ENCODE measurements at places on chromosomes 11 and 22.

DNA sequence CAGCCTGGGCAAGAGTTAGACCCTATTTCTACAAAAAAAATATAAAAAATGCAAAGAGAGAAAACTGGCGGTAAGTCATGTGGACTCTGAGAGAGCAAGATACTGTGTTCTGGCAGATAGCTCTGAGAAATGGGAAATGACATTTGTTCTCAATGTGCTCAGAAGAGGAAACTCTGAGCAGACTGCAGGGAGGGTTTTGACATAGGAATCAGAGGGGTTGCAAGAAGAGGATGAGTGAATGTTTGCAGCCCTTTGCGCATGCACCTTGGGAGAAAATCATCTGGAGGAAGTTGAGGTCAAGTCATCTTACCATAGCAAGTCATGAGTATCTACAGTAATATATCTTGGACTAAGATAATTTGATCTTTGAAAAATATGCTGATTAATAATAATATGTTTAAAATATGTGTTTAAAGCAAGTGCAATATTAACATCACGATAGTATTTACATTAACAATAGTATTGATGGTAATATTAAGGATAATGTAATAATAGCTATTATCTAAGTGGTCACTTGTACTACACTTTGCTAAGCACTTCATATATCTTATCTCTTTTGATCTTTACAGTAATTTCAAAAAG, 2.6 kb downstream of the ACER3 start:
- no peak overlapping the region for H3K27ac ChIP-seq
- peaks cover 16% of the 10 kb centered on the region for H3K36me3 ChIP-seq
- H3K27me3 ChIP-seq = no peaks in the 10 kb centered on the region
- no peak for DNase-seq

DNA sequence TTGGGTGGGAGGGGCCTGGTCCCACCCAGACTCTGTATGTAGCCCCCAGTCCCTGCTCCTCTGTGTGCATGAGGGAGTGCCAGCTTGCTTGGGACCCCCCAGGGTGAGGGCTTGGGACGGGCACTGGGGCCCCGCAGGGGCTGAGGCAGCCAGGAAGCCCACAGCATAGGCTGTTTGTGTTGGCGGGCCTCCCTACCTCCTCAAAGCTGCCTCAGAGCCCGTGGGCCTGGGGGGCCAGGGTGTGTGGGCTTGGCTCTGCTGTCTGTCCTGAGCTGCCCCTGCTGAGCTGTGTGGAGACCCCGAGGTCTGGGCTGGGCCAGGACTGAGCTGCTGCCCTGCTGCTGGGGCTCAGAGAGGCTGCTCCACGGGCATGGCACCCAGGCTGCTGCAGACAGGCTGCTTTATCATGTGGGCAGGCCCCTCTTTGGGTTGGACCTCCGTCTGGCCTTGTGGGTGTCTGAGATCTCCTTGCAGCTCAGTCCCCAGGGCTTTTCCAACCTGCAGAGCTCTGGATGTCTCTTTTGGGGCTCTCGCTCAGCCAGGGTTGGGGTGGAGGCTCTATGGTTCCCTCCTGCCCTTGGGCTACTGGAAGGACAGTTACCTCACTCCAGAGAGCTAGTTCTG, 3.3 kb downstream of the TSPAN4 start:
- H3K4me1 ChIP-seq = peaks cover 11% of the 10 kb centered on the region
- H3K27me3 ChIP-seq = peaks cover 6% of the 10 kb centered on the region
- no peak for DNase-seq
- H3K4me3 ChIP-seq = no peak overlapping the region

- H3K27me3 ChIP-seq = peaks cover 13% of the 10 kb centered on the region
- H3K4me1 ChIP-seq = no peaks in the 10 kb centered on the region
- no peak for DNase-seq
- no peak overlapping the region for H3K4me3 ChIP-seq
- H3K36me3 ChIP-seq = no peaks in the 10 kb centered on the region
These were observed 74.2 kb upstream of the MS4A8 start for GRCh38 chr11:60625262-60625661.

DNA sequence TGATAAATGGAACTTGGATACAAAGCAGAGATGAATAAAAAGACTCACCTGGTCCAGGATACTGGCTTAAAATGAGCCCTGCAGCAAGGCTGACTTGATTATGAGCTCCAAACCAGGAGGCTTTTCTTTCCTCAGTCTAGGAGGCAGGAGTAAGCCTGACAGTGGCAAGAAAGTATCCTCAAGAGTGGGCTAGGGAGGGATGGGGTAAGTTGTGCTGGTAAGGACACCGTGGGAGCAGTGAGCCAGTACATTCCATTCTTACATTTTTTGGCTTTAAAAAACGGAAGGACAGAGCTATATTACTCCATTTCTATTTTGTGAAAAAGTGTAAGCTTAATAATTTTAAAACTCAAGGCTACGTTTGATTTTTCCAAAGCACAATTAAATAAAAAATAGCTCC, 187.1 kb upstream of the DDI1 start:
- no peak for DNase-seq
- no peaks in the 10 kb centered on the region for H3K4me1 ChIP-seq
- H3K27ac ChIP-seq = no peak overlapping the region
- no peaks in the 10 kb centered on the region for H3K27me3 ChIP-seq

- no peak overlapping the region for H3K4me3 ChIP-seq
- no peaks in the 10 kb centered on the region for H3K27me3 ChIP-seq
- H3K36me3 ChIP-seq = peaks cover 1% of the 10 kb centered on the region
- no peaks in the 10 kb centered on the region for H3K4me1 ChIP-seq
These were observed 177.3 kb downstream of the KIRREL3 start for GRCh38 chr11:126823274-126823673.

DNA sequence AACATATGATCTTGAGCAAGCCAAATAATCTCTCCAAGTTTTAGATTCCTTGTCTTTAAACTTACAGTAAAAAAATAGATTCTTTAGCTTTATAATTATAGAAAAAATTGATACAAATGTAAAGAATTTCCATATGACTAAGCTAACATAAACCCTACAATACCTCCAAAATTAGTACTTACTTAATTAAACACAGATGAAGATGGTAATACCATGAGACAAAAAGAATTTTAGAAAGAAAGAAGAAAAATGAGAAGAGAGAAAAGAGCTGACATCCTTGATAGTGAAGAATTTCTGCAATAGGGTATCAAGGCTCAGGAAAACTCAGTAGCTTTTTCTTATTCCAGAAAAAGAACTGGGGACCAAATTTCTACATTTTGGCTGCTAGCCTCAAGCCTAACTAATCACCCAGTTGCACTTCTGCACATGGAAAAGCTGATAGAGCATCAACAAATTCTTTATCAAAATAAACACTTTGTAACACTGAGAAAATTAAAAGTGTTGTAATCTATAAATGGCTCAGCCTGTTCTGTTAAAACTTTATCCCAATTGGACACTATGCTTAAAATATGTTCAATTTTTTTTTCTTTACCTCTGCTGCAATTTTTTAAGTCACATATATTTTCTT, 24.7 kb upstream of the SOX6 start:
- H3K4me3 ChIP-seq = no peak overlapping the region
- H3K27me3 ChIP-seq = no peaks in the 10 kb centered on the region
- DNase-seq = no peak
- H3K27ac ChIP-seq = no peak overlapping the region

GRCh38 chr11:33987545-33987944, 64.0 kb upstream of the CAPRIN1 start:
- peaks cover 9% of the 10 kb centered on the region for H3K27me3 ChIP-seq
- no peak for DNase-seq
- no peak overlapping the region for H3K4me3 ChIP-seq
- peaks cover 10% of the 10 kb centered on the region for H3K4me1 ChIP-seq

DNA sequence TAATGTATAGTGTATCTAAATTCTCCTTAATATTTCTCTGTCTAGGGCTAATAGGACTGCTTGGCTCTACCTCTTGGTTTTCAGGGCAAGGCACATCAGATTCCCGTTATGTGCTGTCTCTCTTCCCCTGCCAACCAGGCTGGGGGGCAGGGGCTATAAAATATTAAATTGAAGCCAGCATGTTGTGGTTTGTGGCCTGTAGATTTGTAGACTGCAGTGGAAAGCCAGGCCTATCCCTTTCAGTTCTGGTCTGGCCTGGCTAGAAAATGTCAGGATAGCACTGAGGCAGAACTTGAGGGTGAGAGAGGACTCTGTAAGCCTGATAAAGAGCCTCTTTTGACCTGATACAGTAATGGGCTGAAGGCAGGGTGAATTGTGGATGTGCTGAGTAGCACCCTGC, 14.4 kb upstream of the GRK2 start:
- H3K4me1 ChIP-seq = peaks cover 37% of the 10 kb centered on the region
- H3K27ac ChIP-seq = peak overlapping the region; percentile 17

- no peak overlapping the region for H3K27ac ChIP-seq
- H3K4me3 ChIP-seq = no peak overlapping the region
- peaks cover 43% of the 10 kb centered on the region for H3K4me1 ChIP-seq
- no peak for DNase-seq
These were observed 30.2 kb downstream of the LRP5 start for GRCh38 chr11:68342459-68343158.

DNA sequence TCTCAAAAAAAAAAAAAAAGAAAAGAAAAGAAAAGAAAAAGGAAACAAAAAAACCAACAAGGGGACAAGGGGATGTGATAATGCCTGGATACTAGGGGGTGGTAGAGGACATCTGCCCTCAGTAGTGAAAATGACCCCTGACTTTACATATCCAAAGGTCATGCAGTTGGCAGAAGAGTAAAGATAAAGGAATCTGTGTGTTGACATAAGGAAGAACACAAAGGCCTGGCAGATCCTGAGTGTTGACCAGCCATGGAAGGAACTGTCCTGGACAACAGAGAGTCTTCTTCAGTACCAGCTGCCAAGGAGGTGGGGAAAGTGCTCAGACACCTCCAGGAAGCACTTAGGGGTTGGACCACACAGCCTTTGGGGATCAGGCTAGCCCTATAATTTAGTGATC, 12.6 kb downstream of the SLC43A1 start:
- no peak overlapping the region for H3K27ac ChIP-seq
- peaks cover 14% of the 10 kb centered on the region for H3K36me3 ChIP-seq
- H3K4me3 ChIP-seq = no peak overlapping the region
- H3K27me3 ChIP-seq = no peaks in the 10 kb centered on the region

DNA sequence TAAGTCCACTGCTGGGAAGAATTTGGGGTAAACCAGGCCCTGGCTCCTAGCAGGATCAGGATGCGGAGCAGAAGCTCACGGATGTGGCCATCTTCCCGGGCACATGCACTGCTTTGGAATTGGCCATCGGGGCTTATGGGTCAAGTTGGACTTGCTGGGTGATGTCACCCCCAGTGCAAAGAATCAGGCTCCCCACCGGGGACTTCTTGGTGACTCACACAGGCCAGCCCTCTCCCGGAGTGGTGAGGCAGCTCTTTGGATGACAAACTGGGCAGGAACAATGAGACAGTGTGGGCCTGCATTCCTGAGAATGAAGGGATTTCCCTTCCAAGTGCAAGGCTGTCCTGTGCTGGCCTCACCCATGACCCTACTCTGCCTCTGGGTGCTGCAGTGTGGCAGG, 128.8 kb upstream of the ANO1 start:
- H3K27me3 ChIP-seq = no peaks in the 10 kb centered on the region
- H3K4me3 ChIP-seq = no peak overlapping the region
- no peaks in the 10 kb centered on the region for H3K4me1 ChIP-seq
- no peaks in the 10 kb centered on the region for H3K36me3 ChIP-seq
- no peak for DNase-seq
- no peak overlapping the region for H3K27ac ChIP-seq

DNA sequence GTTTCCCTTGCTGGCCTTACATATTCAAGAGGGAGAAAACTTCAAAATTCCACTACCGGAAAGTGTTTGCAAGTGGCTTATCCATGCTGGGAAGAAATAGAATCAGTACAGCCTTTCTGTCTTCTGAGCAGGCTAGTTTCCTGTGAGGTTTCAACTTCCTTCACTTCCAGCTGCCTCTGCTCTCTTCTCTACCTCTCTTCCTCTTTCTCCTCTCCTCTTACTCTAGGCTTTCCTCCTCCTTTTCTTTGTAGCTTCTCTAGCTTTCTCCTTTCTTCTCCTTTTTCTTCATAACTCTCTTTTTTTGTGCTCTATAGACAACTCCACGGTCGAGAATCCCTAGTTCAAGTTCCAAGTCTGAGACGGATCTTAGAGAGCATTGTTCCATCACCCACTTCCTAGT, 421.8 kb downstream of the ETS1 start:
- H3K27ac ChIP-seq = no peak overlapping the region
- no peaks in the 10 kb centered on the region for H3K36me3 ChIP-seq
- peaks cover 4% of the 10 kb centered on the region for H3K27me3 ChIP-seq
- DNase-seq = no peak
- no peak overlapping the region for H3K4me3 ChIP-seq
- H3K4me1 ChIP-seq = peaks cover 8% of the 10 kb centered on the region

GRCh38 chr11:28514391-28514790, 406.2 kb downstream of the METTL15 start:
- DNase-seq = no peak
- no peaks in the 10 kb centered on the region for H3K27me3 ChIP-seq
- no peaks in the 10 kb centered on the region for H3K36me3 ChIP-seq
- H3K4me3 ChIP-seq = no peak overlapping the region
- no peaks in the 10 kb centered on the region for H3K4me1 ChIP-seq

GRCh38 chr22:39290724-39291161, 28.7 kb downstream of the RPL3 start:
- peaks cover 9% of the 10 kb centered on the region for H3K27me3 ChIP-seq
- H3K36me3 ChIP-seq = no peaks in the 10 kb centered on the region
- no peak overlapping the region for H3K4me3 ChIP-seq
- no peak overlapping the region for H3K27ac ChIP-seq
- peaks cover 3% of the 10 kb centered on the region for H3K4me1 ChIP-seq

DNA sequence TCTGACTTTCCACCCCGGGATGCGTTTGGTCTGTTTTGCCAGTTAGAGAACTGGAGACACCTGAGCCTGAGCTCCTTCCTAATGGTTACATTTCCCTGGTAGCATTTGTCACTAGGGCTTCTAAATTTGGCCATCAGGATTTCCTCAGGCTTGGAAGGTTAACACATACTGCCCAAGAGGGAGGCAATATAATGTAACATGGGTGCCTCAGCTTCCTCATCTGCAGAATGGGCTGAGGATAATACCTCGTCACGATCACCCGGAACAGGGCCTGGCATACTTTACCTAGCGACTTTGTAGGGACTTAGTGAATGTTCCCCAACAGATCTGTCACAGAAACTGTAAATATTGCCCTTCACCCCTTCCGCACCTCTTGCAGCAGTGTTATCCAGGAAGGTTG, 11.3 kb downstream of the IL17RA start:
- H3K36me3 ChIP-seq = peaks cover 32% of the 10 kb centered on the region
- H3K4me1 ChIP-seq = peaks cover 61% of the 10 kb centered on the region
- no peak for DNase-seq

DNA sequence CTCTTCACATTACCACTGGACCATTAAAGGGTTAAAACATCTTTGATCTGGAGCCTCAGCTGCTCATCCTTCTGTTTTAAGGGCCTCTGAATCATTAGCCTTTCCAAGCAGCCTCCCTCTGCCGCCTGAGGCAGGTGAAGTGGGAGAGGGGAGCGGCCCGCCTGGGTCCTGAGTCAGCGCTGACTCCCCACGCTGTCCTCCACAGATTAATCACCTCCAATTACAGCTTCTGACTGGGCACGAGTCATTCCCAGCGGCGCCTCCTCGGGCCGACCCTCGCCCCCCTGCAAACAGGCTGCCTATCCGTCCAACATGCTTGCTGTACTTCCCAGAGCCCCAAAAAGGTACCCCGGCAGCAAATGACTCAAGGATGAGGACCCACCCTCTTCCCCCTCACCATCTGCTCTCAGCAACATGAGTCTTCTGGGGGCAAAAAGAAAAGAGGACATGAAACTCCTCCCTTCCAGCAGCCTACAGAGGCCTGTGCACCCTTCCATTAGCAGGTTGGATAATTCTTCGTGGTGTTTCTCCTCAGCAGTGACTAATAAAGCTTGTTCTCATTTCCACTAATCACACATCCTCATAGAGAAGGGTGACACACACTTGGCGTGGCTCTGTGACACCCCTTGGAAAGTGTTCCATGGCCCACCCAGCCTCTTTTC, 44.3 kb upstream of the JAM3 start:
- no peaks in the 10 kb centered on the region for H3K36me3 ChIP-seq
- H3K27me3 ChIP-seq = no peaks in the 10 kb centered on the region
- peaks cover 18% of the 10 kb centered on the region for H3K4me1 ChIP-seq
- no peak for DNase-seq

Measured in activated naive CD8-positive, alpha-beta T cell treated with anti-CD3 and anti-CD28 coated beads, Interleukin-2, amount 10 ng/mL, durations not matched to agents 7 days and 5 days (primary cell).